NCI-H2171 treated with DMSO at 0.1 percent for 48 hours (cell line): ENCODE measurements at places on chromosomes 1 and 21.
A peak's percentile ranks its signal among the peaks of the same experiment; 100 is the strongest.

DNA sequence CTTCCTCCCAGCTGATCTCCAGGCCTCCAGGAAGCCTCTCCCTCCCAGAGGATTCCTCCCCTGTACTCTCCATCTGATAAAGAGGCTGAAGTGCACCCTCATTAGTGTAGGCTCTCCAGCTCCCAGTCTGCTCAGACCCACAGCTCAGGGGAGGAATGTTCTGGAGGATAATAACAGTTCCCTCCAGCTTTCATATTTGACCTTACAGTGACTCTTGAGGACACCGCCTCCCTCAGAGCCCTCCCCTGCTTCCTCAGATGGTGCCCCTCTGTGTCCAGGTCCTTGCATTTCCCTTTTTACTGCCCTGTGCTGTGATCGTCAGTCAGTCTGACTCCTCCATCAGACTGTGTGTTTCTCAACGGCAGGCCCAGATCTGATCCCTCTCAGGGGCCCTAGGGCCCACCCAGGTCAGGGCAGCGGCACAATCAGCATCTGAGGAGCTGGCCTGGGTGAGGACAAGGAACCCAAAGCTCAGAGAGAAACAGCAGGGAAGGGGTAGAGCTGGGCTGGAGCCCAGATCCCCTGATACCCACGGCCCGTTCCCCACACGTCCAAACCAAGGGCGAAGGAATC lies 1.1 kb upstream of the SHISAL2A start:
- DNase-seq, result no peak

DNA sequence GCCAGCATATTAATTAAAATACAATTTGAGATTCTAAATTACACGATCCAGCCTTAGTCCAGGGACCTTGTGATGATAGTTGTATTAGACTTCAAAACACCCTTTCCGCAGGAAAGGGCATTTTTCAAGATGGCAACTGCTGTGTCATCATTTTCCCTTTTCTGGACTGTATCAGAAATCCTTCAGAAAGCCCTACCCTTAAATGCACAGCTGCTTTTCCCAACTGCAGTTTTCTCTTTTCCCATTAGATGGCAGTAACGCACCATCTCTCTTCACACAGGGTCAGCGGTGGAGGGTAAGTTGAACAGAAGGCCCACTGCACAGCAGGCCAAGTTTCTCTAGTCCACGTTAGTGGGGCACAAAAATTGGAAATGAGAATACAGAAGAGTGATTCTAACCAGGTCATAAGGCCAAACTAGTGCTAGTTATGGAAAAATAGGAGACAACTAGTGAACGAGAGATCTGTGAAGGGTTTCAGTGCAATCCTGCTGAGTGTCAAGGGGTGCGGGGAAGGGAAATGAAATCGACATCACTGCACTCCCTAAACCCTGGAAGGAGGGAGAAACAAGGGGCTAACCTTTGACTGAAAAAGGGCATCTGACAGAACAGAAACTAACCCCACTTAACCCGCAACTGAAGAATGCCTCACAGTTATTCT lies 22.1 kb upstream of the TDRD10 start:
- peak; percentile 78 for DNase-seq

DNA sequence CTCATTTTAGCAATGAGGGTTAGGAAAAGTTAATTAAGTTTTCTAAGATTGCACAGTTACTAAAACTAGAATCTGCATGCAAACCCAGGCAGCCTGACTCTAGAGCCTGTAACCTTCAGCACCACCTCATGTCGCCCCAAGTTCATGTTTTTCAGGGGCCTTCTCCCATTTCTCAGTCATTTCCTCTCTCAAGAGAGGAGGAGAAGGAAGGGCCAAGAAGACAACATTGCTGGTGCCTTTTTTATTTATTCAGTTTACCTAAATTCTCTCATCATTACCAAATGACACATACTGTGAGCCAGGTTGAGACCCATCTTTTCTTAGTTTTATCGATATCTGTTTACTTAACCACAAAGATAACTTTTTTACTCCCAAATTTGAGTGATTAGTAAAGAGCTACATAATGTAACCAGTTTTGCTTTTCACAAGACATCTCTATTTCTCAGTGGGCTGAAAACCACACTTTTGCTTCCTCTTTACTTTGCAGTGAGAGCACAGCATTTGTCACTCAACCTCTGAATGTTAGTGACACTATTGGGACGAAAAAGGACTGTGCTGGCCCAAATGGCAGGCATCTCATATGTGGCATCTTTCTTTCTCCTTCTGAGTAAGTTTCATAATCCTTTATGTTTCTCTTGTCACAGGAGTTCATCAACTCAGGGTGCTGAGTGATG lies at the start of gene CD101:
Gene CD101, plus strand, starts transcription at position 507 of the 674 bp plus-strand sequence. Its CDS starts 58 bp downstream, at position 565.
- DNase-seq, result no peak

DNA sequence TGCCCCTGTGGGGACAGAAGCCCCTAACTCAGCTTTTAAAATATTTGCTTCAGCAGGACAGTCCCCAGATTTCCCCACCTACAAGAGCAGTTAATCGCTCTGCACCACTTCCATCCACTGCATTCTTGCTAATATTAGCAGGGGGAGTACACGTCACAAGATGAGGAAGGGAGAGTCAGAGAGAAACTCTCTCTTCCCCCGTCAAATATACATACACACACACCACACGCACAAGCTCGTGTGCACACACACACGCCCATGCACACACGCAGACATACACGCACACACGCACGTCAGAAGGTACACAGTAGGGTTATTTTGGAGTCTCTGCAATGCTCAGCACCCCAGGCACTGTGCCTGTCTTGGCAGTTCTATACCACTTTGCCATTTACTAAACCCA lies 2.1 kb downstream of the CLCA1 start:
- DNase-seq, result no peak

DNA sequence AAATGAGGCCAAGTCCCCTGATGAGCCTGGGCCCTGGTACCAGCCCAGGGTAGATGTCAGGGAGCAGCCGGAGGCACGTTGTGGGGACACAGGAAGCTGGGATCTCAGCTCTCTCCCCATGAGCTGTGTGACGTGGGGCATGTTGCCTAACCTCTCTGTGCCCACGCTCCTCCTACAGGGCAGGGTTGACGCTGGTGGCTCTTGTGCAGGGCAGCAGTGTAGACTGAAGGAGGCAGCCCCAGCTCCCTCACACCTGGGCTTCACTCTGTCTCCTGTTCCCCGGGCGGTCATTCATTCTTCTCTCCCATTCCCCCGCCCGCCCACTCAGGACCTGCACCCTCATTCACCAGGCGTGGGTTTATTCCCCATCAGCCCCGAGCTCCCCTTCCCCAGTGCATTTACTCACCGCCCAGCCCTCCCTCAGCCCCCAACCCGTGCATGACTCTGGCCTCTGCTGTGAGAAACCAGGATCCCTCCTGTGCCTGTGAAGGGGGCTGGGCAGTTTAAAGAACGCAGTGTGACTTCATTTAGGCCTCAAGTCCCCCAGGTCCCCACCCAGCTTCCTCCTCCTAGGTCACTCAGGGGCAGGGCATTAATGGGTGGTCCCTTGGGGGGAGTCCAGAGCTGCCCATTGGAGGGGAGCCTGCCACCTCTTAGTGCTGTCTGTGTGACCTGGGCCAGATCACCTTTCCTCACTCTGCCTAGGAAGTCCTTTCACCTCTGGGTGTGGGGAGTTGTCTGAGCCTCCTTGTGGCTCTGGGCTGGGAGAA lies 285.7 kb downstream of the PTPRU start:
- DNase-seq, result no peak

DNA sequence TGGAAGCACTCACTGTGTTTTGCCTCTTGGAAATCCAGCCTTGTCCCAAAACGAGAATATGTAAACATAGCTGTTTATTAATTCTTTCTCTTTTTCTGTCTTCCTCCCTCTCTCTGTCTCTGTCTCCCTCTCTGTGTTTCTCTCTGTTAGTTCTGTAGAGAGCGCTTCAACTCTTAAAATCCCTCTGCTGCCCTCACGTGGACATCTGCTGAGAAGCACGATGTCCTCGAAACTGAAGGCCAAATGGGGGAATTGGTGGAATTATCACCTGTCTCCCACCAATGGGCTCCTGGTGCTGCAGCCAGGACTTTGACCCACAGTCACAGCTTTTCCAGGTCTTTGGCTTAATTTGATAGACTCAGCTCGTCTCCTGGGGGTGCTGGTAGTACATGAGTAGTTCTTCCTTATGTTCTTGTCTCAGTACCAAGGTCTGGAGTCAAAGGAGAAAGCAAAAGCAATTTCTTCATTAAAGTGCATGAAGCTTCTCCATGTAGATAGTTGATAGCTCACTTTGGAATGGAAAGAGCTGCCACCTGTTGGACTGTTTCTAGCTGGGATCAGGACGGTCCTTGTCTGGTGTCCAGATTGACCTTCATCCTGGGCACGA lies 5.5 kb upstream of the GBP6 start:
- peak; percentile 46 for DNase-seq

- DNase-seq, result no peak
Observed at GRCh38 chr21:39178421-39178820, 4.8 kb downstream of the PSMG1 start.

DNA sequence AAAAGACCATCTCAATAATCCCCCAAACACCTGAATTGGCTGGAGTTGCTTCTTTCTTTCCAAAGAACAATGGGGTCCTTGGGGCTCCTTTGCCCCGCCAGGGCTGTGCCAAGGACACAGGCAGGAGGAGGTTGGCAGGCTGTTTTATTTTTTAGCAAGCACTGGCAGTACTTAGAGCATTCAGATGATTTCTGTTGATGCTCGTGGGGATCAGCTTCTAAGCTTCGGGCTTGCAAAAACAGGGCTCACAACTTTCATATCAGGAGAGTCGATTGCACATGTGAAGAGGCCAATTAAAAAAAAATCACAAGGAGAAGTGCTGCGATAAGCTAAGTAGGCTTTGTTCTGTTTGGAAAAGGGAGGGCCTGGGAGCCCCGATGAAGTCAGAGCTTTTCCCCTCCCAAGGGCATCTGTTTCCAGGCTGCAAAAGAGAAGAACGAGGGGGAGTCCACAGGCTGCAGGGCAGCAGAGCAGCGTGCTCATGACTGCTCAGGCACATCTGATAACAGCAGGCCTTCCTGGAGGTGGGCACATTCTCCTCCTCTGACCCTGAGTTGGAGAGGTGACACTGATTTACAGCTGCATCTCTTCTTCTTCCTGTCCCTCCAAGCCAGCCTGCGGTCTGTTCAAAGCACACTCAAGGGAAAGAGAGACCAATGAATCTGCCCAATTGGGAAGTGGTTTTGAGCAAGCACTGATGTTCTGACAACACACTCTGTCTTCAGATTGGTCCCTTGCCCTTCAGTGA lies 27.3 kb upstream of the BCAR3 start:
- DNase-seq, result peak; percentile 64

DNA sequence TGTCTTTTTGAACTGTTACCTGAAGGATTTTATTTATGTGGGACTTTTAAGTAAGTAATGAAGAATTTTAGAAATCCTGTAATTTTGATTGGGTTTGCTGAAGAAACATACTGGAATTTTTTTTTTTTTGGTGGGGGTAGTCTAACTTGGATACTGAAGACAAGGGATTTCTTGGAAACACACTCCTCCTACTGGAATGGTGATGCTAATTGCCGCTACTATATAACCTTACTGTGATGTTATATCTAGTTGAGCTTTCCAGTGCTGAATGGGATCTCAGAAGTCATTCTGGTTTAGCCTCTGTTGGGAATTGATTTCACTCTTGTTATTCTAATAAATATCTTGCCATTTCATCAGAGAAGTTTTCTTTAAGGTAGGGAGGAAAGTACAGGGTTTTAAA lies 8.4 kb downstream of the PPP2R5A start:
- DNase-seq, result peak; percentile 5

DNA sequence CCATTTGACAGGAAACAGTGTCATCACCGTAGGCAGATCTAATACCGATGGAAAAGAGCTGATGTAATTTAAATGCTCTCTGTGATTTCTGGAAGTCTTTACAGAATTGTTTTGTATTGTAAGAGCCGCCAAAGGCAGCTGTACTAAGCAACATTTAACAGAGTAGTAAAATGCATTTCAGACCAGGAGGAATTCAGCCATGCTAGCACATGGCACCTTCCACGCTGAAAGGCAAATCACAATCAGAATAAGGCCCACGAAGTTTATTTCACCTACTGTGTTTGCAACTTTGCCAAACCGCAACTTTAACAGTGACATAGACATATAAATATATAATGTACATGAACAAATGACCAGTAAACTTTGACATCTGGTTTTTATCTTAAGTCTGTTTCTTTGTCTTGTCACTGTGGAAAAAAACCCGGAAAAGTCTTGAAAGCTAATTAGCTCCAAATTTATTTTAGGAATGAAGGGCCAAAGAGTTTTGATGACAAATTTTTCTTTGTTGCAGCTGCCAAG lies 26.1 kb upstream of the DISC1 start:
- DNase-seq, result no peak

DNA sequence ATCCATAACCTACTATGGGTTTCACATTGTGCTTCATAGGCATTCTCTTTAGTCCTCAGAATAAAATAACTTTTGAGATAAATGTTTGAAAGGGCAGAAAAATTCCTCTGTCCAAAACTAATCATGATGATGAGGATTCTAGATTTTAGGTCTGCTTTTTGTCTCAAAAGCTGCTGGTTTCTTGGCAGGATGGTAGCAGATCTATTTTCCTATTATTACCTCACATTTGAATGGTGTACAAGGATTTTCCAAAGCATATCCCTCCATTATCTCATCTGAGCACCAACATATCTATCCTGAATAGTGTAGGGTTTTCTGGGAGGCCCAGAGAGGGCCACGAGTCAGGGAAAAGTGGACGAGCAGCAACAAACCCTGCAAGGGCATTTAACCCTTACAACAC lies 201.9 kb downstream of the PLPP3 start:
- DNase-seq, result no peak

DNA sequence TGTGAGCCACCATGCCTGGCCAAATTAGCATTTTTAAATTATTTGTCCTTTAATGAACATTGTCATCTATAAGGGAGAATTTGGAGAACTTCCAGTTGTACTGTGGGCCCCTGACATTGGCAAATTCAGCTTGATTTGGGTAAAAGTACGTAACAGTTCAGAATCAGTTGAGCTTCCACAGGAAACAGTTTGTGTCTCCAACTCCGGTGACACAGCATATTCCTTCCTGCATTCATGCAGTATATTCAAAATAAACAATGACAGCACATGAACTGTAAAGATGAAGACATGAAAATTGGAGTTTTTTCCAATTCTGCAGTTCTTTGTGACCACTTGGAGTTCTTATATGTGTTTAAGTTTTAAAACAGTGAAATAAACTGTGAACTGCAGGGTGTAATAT lies 28.2 kb downstream of the RNF220 start:
- DNase-seq, result no peak

- no peak for DNase-seq
Observed at GRCh38 chr21:14677013-14677412, 130.9 kb upstream of the SAMSN1 start.

GRCh38 chr1:8649027-8649426 lies 168.4 kb downstream of the RERE start:
- DNase-seq, result peak; percentile 83

GRCh38 chr21:37149411-37149810 lies 76.4 kb downstream of the TTC3 start:
- no peak for DNase-seq

DNA sequence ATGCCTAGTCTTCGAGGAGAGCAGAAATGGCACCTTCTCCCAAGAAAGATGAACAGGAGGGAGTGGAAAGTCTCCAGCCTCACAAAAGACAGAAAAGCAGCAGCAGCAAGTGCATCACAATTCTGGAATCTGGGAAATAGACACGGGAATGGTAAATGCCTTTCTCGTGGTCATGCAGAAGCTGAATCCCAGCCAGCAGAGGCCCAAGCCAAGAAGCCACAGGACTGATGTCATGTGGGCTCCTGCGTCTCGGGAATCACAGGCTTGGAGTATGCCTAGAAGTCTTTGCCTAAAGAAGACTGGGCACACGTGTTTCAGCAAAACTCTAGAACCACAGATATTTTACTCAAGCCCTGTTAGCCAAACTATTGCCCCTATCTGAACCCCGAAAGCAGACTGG lies 260.3 kb upstream of the PLD5 start:
- no peak for DNase-seq

GRCh38 chr1:235940285-235940684 lies 73.6 kb upstream of the LYST start:
- no peak for DNase-seq

- no peak for DNase-seq
Observed at GRCh38 chr1:200040481-200041138, 13.1 kb downstream of the NR5A2 start.
